ENCODE measurements at places on chromosomes 6 and 20.

DNA sequence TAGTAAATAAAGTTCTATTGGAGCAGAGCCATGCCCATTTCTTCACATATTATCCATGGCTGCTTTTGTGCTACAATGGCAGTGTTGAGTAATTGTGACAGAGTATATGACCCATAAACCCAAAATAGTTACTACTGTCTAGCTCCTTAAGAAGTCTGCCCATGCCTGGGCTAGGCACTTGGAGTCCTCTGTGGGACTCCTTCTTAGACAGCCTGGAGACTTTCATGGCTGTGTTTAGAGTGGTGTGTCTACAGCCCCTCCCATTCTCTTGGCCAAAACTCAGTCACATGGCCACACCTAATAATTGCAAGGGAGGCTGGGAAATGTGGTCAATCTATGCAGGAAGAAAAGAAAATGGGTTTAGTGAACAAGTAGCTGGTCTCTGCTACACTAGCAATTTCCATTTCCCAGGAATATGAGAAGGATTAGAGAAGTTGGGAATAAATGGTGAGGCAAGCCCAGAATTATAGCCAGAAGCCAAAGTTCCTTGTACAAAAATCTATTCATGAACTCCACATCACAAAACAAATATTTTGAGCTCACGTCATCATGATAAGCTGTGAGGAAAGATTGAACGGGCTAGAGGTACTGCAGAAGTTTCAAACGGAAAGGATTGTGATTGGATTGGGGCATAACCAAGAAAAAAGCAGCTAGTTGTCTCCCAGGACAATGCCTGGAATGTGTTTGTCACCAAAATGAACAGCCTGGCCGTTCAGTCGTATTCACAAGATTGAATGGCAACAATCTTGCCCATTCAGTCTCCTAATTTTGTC, 251.8 kb upstream of the PLN start:
- no peak for ATAC-seq

GRCh38 chr6:13407709-13408695, 79.4 kb downstream of the GFOD1 start:
- peak; percentile 92 for ATAC-seq

GRCh38 chr6:123333000-123333756, 303.6 kb downstream of the TRDN start:
- ATAC-seq: no peak

GRCh38 chr6:111952821-111953540, 79.7 kb upstream of the FYN start:
- peak; percentile 73 for ATAC-seq

GRCh38 chr20:1377341-1377871, 15.4 kb downstream of the FKBP1A start:
- no peak for ATAC-seq

- no peak for ATAC-seq
Measured at GRCh38 chr6:90448836-90449235, 138.0 kb downstream of the MAP3K7 start.

- ATAC-seq: no peak
Measured at GRCh38 chr6:102204351-102204750, 810.8 kb downstream of the GRIK2 start.

DNA sequence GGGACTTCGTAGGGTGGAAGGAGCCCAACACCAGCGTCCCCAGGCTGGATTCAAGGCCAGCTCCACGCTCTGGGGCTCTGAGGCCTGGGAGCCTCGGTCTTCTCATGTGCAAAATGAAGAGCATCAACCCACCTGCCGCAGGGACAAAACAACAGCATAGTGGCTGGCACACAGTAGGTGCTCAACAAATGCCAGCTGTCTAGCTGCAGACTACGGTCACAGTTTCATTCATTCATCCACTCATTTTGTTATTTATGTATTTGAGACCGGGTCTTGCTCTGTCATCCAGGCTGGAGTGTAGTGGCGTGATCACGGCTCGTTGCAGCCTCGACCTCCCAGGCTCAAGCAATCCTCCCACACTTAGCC, 60.7 kb downstream of the CEBPB start:
- no peak for ATAC-seq

DNA sequence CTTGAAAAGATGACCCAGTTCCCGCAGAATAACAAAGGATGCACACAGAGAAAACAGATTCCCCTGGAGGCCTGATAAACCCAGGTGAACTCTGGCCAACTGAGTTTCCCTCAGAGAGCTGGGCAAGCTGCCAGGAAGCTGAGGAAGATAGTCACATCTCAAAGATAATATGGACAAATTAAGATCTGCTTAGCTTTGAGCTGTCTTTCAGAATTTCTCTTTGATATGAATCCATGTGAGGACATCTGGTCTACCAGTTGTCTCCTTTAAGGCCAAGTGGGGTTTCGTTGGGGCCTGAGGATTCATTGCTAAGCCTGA, 59.5 kb downstream of the ID4 start:
- ATAC-seq: no peak

GRCh38 chr20:60695226-60696000, 556.6 kb upstream of the CDH4 start:
- no peak for ATAC-seq

DNA sequence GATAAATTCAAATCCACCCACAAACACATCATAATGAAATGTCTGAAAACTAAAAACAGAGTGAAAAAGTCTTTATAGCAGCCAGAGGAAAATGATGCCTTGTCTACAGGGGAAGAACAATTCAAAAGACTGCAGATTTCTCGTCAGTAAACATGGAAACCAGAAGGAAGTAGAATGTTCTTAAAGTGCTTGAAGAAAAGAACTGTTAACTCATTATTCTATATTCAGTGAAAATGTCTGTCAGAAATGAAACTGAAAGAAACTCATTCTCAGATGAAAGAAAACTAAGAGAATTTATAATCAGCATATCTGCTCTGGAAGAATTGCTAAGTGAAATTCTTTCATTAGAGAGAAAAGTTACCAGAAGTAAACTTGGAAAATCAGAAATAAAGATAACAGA, 416.1 kb downstream of the TBC1D32 start:
- no peak for ATAC-seq

DNA sequence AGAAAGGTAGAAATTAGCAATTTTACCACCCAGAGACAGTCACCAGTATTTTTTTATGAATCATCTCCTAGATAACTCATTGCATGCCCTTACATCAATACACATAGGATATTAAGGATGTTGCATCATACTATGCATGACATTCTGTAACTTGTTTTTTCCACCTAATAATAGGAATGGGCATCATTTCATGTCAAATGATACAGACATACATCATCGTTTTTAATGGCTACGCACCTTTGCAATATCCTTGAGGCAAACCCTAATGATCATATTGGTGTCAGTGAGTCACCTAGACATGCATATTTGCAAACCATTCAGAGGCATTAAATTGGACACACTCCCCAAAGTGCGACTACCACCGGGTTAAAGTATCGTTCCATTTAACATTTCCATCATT, 309.7 kb upstream of the AGPAT4 start:
- ATAC-seq: peak; percentile 63

DNA sequence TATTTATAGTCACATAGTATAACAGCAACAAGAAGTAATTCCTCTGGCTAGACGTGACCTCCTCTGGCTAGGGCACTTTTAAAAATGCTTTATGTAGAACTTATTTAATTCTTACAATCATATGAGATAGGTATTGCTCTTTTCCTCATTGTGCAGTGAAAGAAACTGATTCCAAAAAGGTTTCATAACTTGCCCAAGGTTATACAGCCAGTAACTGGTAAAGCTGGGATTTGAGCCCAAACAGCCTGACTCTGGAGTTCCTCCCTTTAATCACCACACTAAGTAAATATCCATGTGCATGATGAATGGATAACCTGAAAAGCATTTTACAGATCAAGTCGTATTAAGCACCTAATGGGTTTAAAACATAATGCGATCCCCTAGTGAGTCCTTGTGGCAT, 214.6 kb downstream of the PRL start:
- peak; percentile 36 for ATAC-seq

- peak; percentile 76 for ATAC-seq
Measured at GRCh38 chr6:33018904-33019303, 9.5 kb upstream of the HLA-DOA start.

DNA sequence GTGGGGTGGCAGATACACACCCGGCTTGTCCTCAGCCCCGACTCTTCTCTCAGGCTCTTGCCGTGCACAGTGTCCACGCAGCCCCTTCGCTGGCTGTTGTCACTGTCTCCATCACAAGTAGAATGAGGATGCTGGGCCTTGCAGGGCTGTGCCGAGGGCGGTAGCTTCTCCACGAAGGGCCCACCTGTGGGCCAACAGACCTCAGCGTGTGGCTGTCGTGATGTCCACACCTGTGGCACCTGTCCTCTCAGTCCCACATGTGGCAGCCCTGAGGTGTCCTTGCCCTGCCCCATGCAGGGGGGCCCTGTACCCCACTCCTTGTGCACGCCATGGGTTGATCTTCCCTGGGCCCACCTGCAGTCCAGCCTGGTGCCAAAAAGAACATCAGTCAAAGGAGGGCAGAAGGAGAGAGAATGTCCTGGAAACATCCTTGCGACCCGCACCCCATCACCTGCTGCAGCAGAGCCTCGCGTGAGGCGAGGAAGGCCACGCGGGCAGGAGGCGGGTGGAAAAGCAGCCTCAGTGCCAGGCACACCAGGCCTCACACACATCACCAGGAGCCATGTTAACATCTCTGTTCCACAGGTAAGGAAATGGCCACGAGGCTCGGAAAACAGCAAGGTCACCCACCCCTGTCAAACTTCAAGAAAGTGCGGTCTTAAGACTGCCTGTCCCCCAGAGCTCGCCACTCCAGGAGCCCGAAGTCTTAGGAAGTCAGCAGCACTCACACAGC, 22.3 kb upstream of the AFDN start:
- ATAC-seq: no peak

- ATAC-seq: no peak
Measured at GRCh38 chr20:44425923-44426322, 49.8 kb upstream of the TTPAL start.

DNA sequence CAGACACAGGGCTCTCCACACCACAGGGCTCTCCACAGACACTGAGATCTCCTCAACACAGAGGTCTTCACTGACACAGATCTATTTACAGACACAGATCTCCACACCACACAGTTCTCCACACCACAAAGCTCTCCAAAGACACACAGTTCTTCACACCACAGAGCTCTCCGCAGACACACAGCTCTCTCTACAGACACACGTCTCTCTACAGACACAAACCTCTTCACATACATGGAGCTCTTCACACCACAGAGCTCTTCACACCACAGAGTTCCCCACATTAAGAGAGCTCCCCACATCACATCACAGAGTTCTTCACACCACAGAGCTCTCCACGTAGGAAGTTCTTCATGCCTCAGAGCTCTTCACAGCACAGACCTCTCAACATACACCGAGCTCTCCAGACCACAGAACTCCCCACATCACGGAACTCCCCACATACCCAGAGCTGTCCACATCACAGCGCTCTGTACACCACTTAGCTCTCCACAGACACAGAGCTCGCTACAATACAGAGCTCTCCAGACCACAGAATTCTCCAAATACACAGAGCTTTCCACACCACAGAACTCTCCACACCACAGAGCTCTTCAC, 53.9 kb downstream of the ERMARD start:
- ATAC-seq: no peak

DNA sequence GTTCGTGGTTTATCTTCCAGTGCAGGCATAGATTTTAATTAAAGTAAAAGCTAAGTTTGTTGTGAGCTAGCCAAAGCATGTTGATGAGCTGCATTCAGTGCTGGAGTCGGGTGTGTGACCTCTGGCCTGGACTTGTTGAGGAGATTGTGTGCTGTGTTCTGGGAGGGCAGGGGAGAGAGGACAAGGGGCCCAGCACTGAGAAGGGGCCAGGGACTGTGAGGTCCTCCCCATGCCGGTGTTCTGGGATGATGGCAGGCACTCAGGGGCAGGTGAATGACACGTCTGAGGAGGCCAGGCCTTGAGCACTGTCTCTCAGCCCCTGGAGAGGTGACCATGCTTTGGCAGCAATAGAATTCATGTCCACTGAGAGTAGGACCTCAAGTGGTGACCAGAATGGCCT, 97.9 kb downstream of the FOXF2 start:
- ATAC-seq: no peak

DNA sequence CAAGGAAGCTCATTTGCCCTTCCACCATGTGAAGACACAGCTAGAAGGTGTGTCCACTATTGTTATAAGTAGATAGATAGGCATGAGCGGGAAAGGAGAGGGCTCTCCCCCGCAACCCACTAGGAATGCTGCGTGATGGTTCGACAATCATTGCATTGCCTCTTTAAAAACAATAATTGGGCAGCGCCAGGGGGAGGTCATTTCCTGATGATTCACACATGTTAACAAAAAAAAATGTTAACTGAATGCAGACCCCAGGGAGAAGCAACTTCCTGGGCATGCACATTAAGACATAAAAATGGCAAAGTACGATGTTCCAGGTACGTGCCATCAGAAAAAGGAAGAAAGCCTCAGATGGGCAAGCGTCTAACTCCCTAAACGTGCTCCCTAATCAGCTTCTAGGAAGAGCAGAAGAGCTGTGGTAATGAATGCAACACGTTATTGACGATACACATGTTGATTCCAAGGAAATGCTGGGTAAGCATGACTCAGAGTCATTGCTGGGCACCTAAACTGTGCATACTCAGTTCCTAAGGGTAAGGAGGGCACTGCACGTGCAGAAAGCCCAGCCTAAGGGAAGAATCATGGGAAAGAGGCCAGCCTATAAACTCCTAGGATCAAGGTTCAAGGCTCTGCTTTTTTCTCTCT, 113.7 kb downstream of the FAM217A start:
- no peak for ATAC-seq

GRCh38 chr20:63280929-63281545, 8.4 kb downstream of the ARFGAP1 start:
- ATAC-seq: peak; percentile 11

GRCh38 chr6:166605752-166606151, 19.3 kb upstream of the RAMACL start:
- ATAC-seq: no peak

DNA sequence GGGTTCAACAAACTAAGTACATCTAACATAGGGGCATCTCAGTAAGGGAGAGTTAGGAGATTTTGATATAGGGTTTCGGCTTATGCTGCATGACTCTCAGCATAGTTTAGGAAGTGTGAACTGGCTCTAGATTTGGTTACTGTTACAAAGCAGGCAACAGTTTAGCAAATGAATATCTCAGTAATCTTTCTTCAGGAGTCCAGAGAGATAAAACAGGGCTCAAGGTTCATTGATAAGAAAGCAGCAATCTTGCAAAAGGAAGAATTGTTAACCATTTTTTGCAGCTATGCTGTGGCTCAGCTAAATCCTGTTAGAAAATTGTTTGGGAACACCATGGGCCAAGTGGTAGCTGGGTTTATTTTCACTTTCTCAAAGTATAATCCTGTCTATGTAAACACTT, 161.3 kb downstream of the MEI4 start:
- ATAC-seq: no peak

DNA sequence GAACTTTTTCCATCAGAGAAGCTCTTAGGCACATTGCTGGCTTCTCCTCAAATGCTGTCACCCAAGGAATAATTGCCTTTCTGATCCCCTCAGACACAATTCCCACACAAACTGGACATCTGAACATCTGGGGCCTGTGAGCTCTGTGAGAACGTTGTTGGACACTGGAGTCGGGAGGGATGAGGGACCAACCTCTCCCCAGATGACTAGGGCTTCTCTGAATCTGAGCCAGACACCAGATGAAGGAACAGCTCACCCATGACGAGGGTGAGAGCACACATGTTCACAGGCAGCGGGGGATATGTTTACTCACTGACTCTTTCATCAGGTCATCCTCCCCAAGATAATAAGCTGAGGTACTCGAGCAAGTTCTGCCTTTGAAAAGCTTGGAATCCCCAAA, 283.9 kb upstream of the SUPT3H start:
- ATAC-seq: peak; percentile 9

GRCh38 chr20:37526238-37526838, 1.3 kb downstream of the BLCAP start:
- ATAC-seq: peak; percentile 54

GRCh38 chr6:161836643-161837448, 563.0 kb upstream of the AGPAT4 start:
- no peak for ATAC-seq

Data from esophagus mucosa (tissue), 1 donor.